ENCODE measurements at places on chromosomes 12 and 14.

DNA sequence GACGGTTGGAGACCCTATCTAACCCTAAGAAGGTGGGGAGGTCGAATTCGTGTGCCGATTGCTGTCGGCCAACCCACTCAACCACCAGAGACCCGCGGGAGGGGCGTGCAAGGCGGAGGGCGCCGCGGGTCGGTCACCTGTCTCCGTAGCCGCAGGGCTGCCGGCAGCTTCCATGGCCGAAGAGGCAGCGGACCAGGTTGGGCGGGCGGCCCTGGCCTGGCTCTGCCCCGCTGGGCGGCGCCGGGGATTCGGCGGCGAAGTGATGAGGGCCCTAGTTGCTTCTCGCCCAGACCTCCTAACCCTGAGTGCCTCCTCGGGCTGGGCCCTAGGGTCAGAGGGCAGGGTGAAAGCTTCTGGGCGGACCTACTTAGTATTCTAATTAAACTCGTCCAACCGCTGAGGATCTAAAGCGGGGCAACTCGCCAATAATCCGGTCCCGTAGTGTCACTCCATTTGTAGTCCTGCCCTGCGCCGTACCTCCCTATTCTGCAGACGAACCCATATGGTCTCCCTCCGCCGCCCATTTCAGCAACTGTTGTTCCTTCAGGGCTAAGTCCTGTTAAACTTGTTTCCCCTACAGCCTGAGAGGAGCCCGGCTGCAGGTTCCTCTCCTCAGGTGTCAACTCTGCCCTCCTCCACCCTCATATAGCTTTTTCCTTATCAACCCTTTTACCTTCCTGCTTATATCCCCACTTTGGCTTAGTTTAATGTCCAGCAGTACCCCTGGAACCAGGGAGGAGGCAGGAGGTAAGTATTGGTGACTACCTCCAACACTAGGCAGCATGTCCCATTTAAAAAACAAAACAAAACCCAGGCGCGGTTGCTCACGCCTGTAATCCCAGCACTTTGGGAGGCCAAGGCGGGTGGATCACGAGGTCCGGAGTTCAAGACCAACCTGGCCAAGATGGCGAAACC is at the start of gene PYM1:
TSS of gene PYM1 (minus strand) at position 307 of the 915 bp plus-strand sequence. CDS start at position 174, 133 bp downstream.
- peak; percentile 84 for DNase-seq

- DNase-seq = no peak
Measured at GRCh38 chr14:92995620-92996019, 72.7 kb downstream of the CHGA start.

GRCh38 chr14:35435177-35435576 is 30.6 kb upstream of the NFKBIA start:
- no peak for DNase-seq

- DNase-seq = peak; percentile 53
Measured at GRCh38 chr12:49662998-49663843, 39.9 kb downstream of the PRPF40B start.

All from pancreas (tissue), 10 donors.